ENCODE measurements at places on chromosomes 4 and X. TPM values are rescaled to one million over a fixed set of nuclear protein-coding genes. Genes with fewer than 3 reads are reported as not detected.

MAGED4B gene
- not detected for total RNA-seq

IL15 gene
- not detected for total RNA-seq

DNA sequence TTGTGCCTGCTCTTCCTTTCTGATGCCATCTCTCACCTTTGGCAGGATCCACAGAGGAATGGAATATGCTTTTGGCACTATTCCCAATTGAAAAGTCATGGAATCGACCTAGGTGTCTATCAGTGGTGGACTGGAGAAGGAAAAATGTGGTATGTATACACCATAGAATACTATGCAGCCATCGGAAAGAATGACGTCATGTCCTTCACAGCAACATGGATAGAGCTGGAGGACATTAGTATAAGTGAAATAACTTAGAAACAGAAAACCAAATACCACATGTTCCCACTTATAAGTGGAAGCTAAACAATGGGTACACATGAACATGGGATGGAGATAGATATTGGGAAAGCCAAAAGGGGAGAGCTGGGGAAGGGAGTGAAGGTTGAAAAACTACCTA is 58.3 kb upstream of the SMIM31 start:
- no peak overlapping the region for H3K4me3 ChIP-seq
- no peaks in the 10 kb centered on the region for H3K36me3 ChIP-seq
- H3K27ac ChIP-seq, result no peak overlapping the region
- no peak for DNase-seq
- H3K27me3 ChIP-seq, result no peaks in the 10 kb centered on the region
- H3K4me1 ChIP-seq, result no peaks in the 10 kb centered on the region

GRCh38 chr4:82201303-82201702 is 172.5 kb downstream of the HNRNPD start:
- no peak for DNase-seq
- no peaks in the 10 kb centered on the region for H3K27me3 ChIP-seq
- no peak overlapping the region for H3K27ac ChIP-seq
- no peaks in the 10 kb centered on the region for H3K36me3 ChIP-seq
- no peak overlapping the region for H3K4me3 ChIP-seq
- no peaks in the 10 kb centered on the region for H3K4me1 ChIP-seq

GPR119 gene
- total RNA-seq, result not detected
